A375 (cell line): ENCODE measurements at places on chromosomes 2 and 18. TPM values are rescaled to one million over a fixed set of nuclear protein-coding genes. Genes with fewer than 3 reads are reported as not detected.

Gene STK39
- 3.8 and 5.2 TPM in 2 replicates for total RNA-seq

Gene IL1F10
- total RNA-seq = not detected in 2 replicates

Gene DLX1
- total RNA-seq = 10.2 and 11.1 TPM in 2 replicates

Gene SKOR2
- total RNA-seq = not detected in 2 replicates

Gene IL1RL1
- 2.8 and 4.2 TPM in 2 replicates for total RNA-seq
